Spleen (tissue), 13 donors: ENCODE measurements at places on chromosomes 1 and 21.

- H3K4me1 ChIP-seq: no peaks in the 10 kb centered on the region
- H3K27me3 ChIP-seq: no peaks in the 10 kb centered on the region
- no peak for DNase-seq
- H3K4me3 ChIP-seq: no peak overlapping the region
- H3K36me3 ChIP-seq: no peaks in the 10 kb centered on the region
- peak overlapping the region; percentile 13 for H3K27ac ChIP-seq
Measured at GRCh38 chr1:70978623-70979022, 69.0 kb downstream of the PTGER3 start.

GRCh38 chr1:10903821-10904220 is 107.4 kb upstream of the CASZ1 start:
- H3K27me3 ChIP-seq: peaks cover 31% of the 10 kb centered on the region
- H3K27ac ChIP-seq: no peak overlapping the region
- H3K4me1 ChIP-seq: peaks cover 27% of the 10 kb centered on the region
- H3K36me3 ChIP-seq: no peaks in the 10 kb centered on the region

DNA sequence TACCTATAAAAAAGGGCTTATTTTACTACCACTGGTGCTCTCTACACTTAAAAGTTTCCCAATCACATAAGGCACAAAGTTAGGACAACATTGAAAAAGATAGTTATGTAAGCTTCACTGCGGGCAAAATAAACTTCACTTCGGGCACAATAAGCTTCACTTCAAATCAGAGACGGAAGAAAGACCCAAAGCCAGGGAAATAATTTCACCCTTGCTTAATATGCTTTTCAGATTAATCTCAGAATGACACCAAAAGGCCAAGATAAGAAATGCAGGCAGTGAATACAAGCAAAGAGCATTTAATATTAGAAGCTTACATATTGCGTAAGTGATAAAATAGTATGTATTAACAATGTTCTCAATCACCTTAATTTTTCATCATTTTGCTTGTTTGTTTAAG is 444.2 kb downstream of the SETD4 start:
- no peak overlapping the region for H3K27ac ChIP-seq
- no peaks in the 10 kb centered on the region for H3K36me3 ChIP-seq
- no peak for DNase-seq
- H3K27me3 ChIP-seq: no peaks in the 10 kb centered on the region

- H3K4me1 ChIP-seq: peaks cover 14% of the 10 kb centered on the region
- no peaks in the 10 kb centered on the region for H3K36me3 ChIP-seq
- H3K4me3 ChIP-seq: no peak overlapping the region
- DNase-seq: no peak
- H3K27me3 ChIP-seq: no peaks in the 10 kb centered on the region
- H3K27ac ChIP-seq: no peak overlapping the region
Measured at GRCh38 chr1:67889953-67890567, 56.8 kb upstream of the GNG12 start.

GRCh38 chr1:32767641-32768040 is 49.5 kb downstream of the YARS1 start:
- H3K4me3 ChIP-seq: no peak overlapping the region
- no peaks in the 10 kb centered on the region for H3K4me1 ChIP-seq
- DNase-seq: no peak
- no peak overlapping the region for H3K27ac ChIP-seq

GRCh38 chr1:207876131-207876530 is 34.8 kb downstream of the CD34 start:
- no peaks in the 10 kb centered on the region for H3K36me3 ChIP-seq
- no peak for DNase-seq
- no peak overlapping the region for H3K4me3 ChIP-seq
- no peak overlapping the region for H3K27ac ChIP-seq
- H3K27me3 ChIP-seq: no peaks in the 10 kb centered on the region
- H3K4me1 ChIP-seq: peaks cover 56% of the 10 kb centered on the region

DNA sequence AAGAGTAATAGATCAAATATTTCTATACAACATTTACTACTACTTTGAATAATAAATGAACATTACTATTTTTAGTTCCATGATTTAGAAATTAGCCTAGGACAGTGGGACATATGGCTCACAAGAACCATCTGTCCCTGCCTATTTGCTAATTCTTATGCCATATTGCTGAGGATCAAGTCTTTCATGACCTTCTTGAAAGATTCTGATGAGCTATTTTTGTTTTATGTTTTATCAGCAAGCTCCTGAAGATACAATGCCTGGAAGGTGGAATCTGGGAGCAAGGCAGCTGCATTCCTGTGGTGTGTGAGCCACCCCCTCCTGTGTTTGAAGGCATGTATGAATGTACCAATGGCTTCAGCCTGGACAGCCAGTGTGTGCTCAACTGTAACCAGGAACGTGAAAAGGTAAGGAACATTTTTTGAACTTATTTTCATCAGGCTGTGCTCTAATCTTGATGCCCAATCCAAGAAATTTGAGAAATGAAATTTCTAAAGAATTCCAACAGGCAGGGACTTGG is 326.7 kb downstream of the PAPPA2 start:
- no peak overlapping the region for H3K27ac ChIP-seq
- no peak for DNase-seq
- no peaks in the 10 kb centered on the region for H3K4me1 ChIP-seq
- no peaks in the 10 kb centered on the region for H3K36me3 ChIP-seq

DNA sequence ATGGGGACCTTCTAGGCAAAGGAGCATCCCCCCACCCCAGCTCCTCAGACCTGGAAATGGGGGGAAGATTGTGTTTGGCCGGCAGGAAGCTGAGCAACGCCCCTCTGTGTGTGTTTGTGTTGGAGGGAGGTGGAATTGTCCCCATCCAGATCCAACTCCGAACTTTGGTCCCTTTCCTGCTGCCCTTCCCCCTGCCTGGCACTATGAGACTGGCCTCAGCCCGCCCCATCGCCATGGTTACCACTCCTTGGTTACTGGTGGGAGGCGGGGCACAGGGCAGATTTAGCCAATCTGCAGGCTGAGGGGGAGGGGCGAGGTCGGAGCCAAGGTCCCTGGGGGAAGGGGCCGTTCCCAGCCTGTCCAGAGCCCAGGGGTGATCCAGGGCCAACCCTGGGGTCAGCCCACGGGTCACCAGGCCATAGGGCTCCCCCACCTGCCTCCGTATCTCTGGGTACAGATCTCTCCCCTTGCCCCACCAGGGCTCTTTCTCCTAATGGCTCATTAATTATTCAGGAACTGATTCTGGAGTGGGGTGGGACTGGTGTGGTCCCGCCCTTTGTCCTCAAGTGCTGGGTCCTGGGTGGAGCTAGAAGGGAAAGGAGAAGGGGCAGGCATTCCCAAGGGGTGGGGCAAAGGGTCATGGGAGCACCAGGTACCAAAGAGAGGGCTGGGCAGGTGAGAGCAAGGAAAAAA is 15.2 kb downstream of the PTPRF start:
- H3K36me3 ChIP-seq: no peaks in the 10 kb centered on the region
- no peak overlapping the region for H3K4me3 ChIP-seq
- no peaks in the 10 kb centered on the region for H3K27me3 ChIP-seq
- no peak overlapping the region for H3K27ac ChIP-seq
- H3K4me1 ChIP-seq: peaks cover 17% of the 10 kb centered on the region
- DNase-seq: no peak
